NCI-H1092 treated with DMSO at 0.1 percent for 48 hours (cell line): ENCODE measurements at places on chromosomes 7 and 10.

GRCh38 chr10:24701447-24701846 is 22.2 kb downstream of the ARHGAP21 start:
- no peak for DNase-seq

GRCh38 chr10:37872283-37872682 is 14.9 kb upstream of the ZNF248 start:
- DNase-seq = no peak

DNA sequence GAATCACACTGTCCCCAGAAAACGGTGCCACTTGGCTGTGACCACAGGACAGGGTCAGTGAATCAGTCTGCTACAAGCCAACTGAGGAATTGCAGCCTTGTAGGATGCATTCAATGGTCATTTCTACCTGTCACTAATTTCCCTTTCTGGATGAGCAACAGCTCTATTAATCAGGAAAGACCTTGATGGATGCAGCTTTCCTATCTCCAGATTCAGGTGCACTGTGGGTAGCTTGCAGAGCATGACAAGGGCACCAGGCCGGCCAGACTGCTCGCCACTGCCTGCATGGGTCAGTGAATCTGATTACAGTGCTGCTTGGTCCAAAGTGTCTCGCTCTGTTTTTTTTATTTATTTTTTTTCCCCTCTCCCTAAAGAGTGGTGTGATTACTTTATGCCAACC is 506.8 kb upstream of the AUTS2 start:
- no peak for DNase-seq

DNA sequence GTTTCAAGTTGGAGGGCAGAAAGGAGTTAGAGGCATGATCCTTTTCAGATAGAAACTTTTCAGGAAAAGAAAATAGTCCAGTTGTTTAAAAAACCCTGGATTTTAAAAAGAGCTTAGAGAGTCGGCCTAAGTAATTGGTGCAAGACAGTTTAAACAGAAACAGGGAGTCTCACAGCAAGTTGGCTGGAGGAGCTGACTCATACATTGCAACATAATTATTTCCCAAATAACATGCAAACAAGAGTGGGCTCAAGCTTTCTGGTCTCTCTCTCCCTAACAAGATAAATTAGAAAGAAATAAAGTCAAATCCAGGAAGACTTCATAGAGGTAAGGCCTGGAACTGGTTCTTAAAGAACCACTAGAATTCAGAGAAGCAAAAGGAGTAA is 100.3 kb upstream of the AGBL3 start:
- no peak for DNase-seq

- DNase-seq = no peak
These were observed 52.7 kb downstream of the GALNT17 start for GRCh38 chr7:71184609-71185008.

GRCh38 chr7:128791972-128792327 is 182 bp downstream of the CCDC136 start:
- DNase-seq = no peak

DNA sequence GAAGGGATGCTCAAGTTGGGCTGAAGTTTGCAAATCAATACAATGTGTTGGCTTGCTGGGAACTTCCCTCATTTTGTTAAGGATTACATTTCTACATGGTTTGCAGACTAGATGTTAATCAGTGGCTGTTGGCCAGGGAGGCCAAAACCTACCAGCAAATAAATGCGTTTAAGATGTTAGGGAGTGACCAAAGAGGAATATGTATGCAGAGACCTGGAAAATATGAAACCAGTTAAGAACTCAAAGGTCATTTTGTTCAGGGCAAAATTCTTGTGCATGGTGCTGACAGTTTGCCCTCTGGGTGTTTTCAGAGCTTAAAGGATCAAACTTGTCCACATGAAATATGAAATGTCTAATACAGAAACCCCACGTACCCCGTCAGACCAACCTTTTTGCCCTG is 30.3 kb downstream of the GATA3 start:
- DNase-seq = no peak

DNA sequence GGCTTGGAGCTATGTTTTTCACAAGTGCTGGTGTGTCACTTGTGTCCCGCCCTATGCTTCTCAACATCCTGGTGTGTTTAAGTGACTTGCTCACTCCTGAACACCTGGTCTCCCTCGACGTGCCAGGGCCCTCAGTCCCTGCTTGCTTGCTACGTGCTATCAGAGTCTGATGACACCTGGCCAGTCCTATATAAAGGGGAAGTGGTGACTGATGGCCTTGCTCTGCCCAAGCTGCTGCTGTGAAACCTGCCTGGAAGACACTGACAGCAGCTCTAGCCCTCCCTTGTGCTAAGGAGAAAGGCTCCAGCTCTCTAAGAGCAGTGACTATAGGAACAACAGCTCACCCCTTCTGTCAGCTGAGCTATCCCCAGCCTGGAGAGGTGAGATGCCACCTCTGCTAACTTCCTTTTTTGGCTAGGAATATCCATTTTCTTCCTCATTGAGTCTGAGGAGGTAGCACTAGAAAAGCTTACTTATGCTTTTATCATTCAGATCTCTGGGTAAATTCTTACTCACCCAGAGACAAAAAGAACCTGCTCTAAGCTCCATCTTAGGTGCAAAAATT is 77.2 kb upstream of the PLXNA4 start:
- DNase-seq = no peak
